ENCODE measurements at places on chromosomes 2 and 18.

GRCh38 chr18:49009661-49010060 lies 58.9 kb upstream of the SMAD7 start:
- DNase-seq: no peak

DNA sequence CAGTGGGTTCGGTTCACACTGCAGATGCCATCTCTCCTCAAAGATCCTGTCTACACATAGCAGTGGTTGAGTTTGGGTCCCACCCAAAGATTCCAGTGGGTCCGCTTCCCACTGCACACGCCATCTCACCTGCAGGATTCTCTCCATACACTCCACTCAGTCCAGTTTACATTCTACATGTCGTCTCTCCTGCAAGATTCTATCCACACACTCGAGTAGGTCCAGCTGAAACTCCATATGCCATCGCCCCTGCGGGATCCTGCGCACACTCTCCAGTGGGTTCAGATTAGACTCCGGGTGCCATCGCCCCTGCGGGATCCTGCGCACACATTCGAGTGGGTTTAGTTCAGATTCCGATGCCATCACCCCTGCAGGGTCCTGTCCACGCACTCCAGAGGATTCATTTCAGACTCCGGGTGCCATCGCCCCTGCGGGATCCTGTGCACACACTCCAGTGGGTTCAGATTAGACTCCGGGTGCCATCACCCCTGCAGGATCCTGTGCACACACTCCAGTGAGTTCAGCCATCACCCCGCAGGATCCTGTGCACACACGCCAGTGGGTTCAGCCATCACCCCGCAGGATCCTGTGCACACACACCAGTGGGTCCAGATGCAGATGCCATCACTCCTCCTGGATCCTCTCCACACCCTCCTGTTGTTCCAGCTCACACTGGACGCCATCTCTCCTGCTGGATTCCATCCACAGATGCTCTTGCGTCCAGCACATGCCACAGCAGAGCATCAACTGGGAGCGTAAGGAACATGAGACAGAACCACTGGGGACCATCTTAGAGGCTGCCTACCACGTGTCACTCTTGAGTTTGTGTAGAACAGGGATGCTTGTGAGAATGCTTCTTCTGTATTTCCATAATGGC lies 3.0 kb upstream of the PXDN start:
- DNase-seq: no peak

DNA sequence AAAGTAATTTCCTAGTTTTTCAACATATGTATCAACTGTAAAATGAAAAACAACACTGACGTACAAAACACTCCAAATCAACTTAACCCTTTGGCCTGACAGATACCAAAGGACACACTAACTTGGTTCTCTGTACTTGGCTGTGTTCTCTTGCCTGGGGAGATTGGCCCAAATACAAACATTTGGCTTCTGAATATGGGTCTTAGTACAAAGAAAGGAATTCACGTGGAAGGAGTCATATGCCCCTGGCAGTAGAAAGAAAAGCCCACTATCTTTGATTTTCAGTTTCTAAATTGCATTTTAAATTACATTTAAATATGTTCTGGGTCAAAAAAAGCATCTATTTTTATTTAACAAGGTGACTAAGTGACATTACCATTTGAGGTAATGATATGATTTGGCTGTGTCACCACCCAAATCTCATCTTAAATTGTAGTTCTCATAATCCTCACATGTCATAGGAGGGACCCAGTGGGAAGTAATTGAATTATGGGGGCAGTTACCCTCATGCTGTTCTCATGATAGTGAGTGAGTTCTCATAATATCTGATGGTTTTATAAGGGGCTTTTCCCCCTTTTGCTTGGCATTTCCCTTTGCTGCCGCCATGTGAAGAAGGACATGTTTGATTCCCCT lies 153.6 kb upstream of the CCDC195 start:
- DNase-seq: no peak

DNA sequence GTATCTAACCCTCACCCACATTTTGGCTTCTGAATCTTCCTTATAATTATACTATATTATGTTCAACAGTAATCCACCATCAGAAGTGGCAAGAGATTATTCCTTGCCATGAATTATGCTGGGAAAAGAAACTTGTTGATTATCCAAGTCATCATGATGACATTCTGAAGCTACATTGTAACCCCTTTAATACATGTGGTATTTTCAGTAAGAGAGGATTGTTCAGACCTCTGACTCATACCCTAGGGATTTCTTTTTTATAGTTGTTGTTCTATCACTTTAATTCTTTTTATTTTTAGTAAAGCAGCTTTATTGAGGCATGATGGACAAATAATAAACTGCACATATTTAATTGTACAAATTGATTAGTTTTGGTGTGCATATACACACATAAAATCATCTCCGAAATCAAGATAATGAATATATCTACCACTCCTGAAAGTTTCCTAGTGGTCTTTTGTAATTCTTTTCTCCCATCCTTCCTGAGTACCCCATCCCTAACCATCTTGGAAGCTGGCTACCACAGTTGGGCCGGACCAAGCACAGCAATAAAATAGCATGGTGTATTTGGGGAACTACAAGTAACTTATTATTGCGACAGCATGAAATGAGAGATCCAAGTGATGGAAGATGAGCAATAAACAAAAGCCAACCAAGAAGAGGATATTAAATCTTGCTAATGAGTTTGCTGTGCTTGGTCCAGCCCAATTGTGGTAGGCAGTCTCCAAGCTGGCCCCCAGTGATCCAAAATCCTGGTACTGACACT lies 159.9 kb downstream of the BARD1 start:
- DNase-seq: no peak

DNA sequence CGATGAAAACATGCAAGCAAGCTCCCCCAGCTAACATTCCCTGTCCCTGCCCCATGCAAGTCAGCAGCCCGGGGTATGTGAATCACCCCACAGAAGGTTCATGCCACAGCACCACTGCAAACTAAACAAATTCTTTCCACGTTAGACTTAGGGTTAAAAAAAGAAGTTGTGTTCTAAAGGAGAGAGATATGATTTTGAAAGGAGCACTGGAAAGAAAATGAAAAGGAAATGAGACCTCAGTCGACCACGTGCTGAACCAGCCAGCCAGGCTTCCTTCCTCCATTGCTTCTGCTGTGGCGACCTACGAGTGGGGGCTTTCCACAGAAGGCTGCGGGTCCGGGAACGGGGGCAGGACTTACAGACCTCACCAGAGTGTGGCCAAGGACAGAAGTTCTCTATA lies 52.0 kb downstream of the ARL4C start:
- DNase-seq: no peak

GRCh38 chr2:223095207-223095606 lies 43.2 kb downstream of the KCNE4 start:
- no peak for DNase-seq

DNA sequence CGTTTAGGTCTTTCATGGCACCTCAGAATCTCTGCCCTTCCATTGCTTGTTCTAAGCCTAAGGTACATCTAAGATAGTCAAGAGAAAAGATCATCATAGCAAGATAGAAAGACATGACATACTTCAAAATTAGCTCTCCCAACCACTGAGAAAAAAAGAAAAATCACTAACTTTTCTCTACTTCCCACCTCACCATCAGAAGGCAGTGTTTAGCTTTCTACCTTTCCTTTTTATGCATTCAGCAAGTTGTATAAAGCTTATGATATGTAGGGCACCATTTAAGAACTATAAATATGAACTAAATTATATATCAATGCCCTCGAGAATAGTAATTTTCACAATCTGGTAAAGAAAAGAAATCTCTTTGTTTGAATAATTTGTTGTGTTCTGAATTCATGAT lies 331.8 kb upstream of the VWC2L start:
- no peak for DNase-seq

DNA sequence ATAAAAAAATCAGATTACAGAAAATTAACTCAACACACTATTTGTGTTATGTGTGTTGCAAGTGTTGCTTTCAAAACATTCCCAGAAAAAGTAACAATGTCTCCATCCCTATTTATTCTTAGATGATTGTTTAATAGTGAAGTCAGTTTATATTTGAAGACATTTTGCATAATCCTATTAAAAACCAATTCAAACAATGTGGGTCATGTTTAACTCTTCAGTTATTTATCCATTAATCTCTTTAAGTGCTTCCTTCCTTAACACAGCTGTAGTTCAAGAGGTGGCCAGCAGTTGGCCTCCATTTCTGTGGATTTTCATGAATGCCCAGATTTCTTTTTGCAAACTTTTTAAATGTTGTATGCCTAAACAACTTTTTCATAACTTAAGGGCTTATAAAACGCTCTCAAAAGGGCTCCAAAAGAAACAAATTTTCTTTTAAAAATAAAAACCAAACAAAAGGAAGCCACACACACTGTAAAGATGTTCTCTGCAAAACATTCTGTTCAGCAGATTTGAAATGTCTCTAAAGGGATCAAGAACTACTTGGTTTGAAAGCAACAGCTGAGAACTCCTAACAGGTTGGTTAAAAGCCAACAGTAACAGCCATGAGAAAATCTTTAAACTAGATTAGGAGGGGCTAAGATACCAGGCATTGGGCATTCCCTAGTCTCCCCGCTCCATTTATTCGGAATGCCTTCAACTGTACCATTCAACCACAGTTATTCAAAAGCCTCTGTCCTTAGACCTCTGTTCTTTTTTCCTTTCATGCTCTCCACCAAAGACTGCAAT lies 71.5 kb downstream of the THADA start:
- peak; percentile 13 for DNase-seq

- DNase-seq: peak; percentile 93
Observed at GRCh38 chr2:226184940-226185615, 614.5 kb downstream of the IRS1 start.

DNA sequence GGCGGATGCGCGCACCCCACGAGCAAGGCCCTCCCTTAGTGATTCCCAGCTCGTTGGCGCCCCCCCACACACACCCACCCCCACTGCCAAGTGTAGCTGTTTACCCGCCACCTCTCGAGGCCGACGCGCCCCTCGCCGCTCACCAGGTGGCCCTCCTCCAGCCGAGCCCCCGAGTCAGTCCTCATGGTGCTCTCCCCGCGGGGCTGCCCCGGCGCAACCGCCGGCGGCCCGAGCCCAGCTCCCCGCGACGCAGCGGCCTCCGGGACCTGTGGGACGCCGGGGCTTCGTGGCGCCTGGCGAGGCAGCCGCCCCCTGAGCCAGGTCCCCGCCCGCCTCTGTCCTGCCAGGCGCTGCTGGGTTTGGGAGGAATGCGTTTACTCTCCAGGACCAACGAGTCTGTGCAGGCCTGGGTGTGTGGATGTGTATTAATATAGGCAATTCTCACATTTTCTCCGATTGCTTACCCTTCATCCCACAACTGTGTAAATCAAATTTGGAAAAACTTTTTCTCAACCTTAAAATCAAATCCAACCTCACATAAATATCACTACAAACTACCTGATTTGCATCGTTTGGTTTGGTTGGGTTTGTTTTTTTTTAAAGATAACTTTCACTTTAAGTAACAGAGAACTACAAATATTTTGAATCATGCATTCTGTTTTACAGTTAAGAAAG lies at the start of gene TMEM237:
TMEM237 (minus strand) TSS at position 288 of the 675 bp plus-strand sequence; CDS start at position 185, 103 bp downstream.
- peak; percentile 67 for DNase-seq

- DNase-seq: peak; percentile 43
Observed at GRCh38 chr2:67895227-67895941, 167.4 kb downstream of the C1D start.

GRCh38 chr18:39781565-39781964 lies 2173.5 kb upstream of the PIK3C3 start:
- no peak for DNase-seq

- DNase-seq: no peak
Observed at GRCh38 chr18:9429662-9429993, 45.7 kb upstream of the RALBP1 start.

- DNase-seq: no peak
Observed at GRCh38 chr2:83573060-83573459, 886.0 kb downstream of the SUCLG1 start.

DNA sequence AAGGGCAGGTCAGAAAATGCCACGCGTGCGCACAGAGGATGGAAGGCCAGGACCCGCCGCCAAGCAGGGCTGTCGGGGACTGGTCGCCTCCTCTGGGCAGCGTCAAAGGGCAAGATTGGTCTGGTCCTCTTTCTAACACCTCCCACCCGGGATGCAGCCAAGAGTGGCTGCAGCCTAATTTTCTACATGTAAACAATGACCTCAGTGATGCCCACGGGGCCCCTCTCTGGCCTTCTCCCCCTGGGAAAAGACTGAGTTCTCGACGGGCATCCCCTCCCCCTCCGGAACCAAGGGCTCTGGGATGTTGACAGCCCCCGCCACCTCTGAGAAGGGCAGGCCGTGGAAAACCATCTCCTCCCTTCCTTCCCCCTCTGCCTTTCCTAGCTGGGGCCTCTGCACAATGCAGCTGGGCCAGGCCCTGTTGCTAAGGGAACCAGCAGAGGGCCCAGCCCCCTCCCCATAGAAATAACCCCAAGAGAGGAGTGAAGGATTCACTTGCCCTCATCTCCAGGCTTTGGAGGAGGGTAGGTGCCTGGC lies 80.0 kb upstream of the ZNF532 start:
- DNase-seq: peak; percentile 58

- peak; percentile 47 for DNase-seq
Observed at GRCh38 chr18:7822435-7823331, 255.6 kb downstream of the PTPRM start.

GRCh38 chr2:151860613-151861146 lies 32.5 kb upstream of the ARL5A start:
- no peak for DNase-seq

DNA sequence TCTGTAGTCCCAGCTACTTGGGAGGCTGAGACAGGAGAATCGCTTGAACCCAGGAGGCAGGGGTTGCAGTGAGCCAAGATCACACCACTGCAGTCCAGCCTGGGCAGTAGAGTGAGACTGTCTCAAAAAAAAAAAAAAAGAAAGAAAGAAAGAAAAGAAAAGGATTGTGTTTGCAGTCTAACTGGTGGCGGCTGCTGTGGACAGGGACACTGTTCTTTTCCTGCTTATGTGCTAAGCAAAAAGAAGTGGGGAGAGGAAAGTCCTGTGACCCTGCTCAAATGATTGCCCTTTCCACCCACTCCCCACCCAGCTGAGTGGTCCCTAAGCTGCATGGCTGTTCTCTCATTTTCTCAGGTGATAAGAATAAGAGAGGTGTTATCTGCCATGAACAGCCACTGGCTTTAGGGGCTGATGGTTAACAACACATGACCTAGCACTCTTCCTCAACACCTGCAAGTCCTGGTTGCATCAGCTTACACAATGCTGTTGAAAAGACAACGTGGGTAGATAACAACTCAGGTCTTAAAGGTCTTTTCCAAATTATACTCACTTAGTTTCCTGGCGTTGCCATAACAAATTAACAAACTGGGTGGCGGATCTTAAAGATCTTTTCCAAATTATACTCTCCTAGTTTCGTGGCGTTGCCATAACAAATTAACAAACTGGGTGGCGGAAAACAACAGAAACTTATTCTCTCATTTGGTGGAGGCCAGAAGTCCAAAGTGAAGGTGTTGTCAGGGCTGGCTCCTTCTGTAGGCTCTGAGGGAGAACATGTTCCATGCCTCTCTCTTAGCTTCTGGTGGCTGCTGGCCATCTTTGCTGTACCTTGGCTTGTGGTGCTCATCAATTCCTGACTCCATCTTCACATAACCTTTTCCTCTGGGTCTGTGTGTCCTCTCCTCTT lies 90.3 kb upstream of the RTN4 start:
- no peak for DNase-seq

DNA sequence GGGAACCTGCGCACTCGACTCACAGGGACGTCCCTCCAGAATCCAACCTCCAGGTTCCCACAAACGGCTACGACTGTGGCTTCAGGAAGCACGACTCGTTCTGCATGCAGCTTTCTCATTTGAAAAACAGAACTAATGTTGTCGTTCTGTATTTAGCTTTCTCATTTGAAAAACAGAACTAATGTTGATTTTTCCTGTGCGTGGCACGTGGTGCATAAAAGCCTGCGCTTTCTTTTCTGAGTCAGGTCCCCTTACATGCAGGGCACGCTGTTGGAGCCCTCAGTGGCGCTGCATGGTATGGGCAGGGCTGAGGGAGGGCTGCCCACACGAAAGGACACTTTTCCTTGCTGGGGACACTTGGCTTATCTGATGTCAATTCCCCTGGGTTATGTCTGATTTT lies 124.3 kb downstream of the TMEM18 start:
- DNase-seq: no peak
